Muscle of back (tissue), 13 donors: ENCODE measurements at places on chromosomes 13 and 19.

GRCh38 chr13:109297628-109298027 is 488.8 kb downstream of the IRS2 start:
- DNase-seq, result no peak

DNA sequence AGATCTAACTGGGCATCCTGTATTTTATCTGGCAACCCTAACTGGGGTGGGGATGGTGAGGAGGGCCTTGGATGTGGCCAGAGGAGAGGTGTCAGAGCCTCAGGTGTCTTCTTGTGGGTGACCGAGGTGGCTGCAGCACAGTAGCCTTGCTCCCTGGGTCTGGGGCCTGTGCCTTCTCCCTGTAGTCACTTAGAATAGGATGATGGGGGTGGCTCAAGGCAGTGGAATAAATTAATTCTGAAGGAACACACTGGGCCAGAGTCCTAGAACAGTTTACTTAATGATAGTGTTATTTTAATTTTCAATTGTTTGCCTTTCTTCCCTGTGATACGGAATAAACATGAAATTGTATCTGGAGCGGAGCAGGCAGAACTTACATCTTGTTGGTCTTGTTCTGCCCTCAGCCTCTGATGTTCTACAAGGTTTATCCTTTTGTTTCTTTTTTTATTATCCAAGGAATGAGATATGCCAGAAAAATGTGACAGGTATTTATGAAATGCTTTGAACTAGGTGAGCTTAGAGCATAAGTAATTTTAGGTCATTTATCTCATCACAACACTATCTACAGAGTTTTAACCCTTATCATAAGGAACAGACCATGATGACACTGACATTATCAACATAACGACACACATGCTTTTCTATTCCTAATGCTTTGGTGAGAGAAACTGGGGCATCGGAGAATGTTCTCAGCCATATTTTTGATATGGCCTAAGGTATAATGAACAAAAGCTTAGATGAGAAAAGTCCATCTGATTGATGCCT is 51.4 kb downstream of the LRCH1 start:
- DNase-seq, result no peak

- DNase-seq, result no peak
Observed at GRCh38 chr13:39577838-39578491, 25.0 kb downstream of the LHFPL6 start.

GRCh38 chr19:44308011-44308410 is 3.2 kb upstream of the ZNF235 start:
- no peak for DNase-seq

- peak; percentile 29 for DNase-seq
Observed at GRCh38 chr13:97367016-97367822, 66.8 kb upstream of the RAP2A start.

DNA sequence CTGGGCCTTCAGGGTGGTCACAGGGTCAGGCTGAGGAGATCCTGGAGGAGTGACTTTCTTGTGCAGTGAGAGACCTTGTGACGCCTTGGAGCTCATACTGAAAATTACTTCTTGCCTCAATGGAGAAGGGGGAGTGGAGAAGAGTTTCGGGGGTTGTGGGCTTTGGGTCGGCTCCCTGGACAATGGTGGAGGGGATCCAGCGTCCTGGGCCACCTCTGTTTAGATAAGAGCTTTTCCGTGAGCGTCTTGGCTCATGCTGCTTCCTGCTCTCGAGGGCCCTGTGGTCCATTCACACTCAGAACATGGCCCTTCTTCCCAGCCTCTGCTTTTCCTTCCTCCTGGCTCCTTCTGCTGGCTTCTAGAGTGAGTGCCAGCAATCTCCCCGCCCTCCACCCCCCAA is 81.9 kb downstream of the FLT1 start:
- no peak for DNase-seq

DNA sequence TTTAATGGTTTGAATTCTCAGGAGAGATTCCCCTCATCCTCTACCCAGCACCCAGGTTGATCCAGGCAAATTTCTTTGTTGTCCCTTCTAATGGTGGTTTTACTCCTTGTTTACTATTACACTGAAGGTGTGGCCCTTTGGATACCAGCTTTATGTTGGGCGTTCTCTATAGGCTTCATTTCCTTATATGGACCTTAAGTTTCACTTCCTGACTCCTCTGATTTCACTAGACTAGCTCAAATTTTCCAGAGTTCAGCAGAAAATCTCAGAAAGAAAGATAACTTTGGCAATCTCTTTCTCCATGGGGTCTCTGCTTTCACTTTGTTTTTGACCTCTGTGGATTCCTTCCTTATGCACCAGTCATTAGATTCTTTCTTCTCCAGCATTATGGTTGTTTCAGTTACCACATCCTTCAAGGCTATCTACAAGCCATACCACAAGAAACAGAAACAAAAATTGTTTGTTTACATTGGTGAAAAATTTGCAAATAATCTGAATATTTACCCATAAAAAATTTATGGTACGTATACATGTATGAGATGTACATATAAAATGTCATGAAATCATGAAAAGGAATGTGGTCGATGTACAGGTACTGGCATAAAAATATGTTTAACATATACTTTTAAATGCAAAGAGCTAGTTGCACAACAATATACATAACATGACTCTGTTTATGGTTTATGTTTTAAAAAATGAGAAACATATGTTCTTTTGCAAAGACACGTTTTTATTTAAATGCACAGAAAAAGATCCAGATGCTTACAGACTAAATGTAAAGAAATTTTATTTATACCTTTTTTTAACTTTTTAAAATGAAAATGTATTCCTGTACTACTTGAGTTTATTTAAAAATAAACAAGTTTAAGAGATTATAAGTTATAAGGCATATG is 212.6 kb downstream of the LACC1 start:
- no peak for DNase-seq

GRCh38 chr19:18558202-18558555 is 509 bp downstream of the KXD1 start:
- DNase-seq, result no peak

- DNase-seq, result no peak
Observed at GRCh38 chr13:99501848-99502301, 603 bp downstream of the TM9SF2 start.
